ENCODE measurements at places on chromosomes 5 and 9.

- no peak for DNase-seq
These were observed 296.6 kb upstream of the MPDZ start for GRCh38 chr9:13576101-13576500.

GRCh38 chr9:130304116-130304515 is 38.6 kb downstream of the HMCN2 start:
- no peak for DNase-seq

- no peak for DNase-seq
These were observed 69.6 kb downstream of the PDE8B start for GRCh38 chr5:77280036-77280435.

DNA sequence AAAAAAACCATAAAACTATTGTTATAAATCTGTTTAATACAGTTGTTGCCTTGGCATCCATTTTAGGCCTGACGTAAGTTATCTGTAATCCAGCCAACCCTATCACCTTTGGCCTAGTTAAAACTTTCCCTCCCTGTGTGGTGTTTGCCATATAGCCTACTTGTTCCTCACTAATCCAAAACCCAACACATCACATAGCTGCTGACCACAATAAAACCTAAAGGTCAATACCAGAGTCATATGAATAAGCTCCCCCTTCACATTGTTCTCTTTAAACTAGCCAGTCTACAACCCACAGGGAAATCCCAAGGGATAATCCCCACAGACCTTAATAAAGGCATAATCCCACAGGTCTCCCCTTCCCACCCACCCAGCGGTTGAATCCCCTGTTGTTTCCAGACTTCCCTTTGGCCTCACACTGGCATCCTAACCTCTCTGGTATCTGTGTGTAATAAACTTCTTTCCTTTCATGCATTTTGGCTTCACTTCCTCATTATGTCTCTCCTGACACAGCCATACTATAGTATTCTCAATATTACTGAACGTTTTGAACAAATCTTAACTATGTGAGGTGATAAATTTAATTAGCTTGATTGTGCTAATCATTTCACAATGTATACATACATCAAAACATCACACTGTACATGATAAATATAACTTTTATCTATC is 50.8 kb downstream of the DTWD2 start:
- no peak for DNase-seq

GRCh38 chr9:101970609-101971008 is 232.2 kb upstream of the GRIN3A start:
- no peak for DNase-seq

DNA sequence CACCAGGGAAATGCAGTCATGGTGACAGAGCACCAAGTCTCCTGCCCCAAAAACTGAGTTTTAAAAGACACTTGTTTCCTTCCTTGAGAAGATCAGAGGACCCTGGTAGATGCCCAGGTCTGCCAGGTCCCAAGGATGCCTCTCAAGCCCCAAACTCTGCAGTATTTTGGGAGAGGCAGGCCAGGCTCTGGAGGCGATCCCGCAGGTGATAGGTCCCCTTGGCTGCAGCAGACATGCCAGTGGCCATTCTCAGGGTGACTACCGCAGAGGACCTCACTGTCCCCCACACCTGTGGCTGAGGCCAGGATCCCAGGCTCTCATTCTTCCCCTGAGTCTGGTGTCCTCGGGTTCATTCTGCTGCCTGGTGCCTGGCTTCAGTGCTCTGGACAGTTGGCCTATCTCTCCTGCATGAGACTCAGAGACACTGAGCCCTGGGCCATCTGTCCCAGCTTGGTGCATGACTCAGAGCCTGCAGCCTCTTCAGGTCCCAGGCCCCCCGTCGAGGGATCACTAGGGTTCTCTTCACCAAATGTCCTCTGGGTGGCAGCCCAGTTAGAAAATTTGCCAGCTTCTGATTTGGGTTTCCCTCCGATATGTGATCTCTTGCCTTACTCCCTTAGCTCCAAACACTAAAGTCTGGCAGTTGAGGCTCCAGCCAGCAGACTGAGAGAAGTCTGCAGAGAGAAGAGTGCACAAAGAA is 59.7 kb upstream of the GARNL3 start:
- no peak for DNase-seq

DNA sequence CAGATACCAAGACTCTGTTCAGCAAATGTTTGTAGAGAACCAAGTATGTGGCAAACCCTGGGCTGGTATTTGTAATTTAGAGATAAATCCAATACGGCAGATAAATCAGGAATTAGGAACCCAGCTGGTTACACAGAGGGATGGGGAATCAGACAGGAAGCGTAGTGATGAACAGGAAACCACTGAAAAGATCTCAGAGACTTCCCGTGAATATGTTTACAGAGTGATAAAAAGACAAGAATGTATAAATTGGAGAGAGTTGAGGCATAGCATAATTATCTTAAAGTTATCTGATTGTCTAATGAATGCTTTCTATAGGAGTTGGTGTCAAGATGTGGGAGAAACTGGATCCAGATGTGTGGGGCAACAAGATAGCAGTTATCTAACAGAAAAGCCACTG is 246.6 kb upstream of the SMARCA2 start:
- no peak for DNase-seq

DNA sequence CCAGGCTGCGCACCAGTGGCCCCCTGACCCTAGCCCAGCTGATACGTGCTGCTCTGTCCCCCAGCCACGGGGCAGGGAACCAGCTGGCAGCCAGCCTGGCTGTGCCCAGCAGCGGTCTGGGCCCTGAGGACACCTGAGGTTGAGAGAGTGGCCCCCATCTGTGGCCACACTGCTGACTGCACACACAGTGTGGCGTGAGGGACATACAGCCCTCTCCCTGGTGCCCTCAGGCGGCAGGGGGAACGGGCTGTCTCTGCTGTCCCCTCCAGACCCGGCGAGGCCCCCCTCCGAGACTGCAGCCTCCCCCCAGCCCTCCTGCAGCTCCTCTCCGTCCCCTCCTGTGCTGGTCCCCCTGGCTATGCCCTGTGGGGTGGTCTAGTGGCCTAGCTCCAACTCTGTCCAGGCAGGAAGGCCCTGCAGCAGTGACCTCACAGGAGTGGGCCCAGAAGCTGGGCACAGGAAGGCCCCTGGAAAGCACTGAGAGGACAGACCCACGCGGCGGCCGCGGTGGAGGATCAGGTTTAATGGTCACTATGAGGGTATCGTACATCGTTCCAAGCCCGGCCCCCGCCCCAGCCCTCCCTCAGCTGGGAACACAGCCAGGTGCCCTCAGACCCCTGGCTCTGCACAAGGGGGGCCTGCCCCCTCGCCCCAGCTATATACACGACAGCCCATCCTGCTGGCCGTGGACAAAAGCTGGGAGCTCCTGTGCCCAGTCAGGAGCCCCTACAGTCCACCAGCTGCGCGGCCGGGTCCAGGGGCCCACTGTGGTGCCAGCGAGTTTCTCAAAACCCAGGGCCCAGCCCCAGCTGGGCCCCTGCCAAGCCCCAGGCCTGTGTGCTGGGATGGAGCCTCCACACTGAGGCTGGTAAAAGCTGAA is 6.8 kb upstream of the ENTPD8 start:
- DNase-seq = no peak

DNA sequence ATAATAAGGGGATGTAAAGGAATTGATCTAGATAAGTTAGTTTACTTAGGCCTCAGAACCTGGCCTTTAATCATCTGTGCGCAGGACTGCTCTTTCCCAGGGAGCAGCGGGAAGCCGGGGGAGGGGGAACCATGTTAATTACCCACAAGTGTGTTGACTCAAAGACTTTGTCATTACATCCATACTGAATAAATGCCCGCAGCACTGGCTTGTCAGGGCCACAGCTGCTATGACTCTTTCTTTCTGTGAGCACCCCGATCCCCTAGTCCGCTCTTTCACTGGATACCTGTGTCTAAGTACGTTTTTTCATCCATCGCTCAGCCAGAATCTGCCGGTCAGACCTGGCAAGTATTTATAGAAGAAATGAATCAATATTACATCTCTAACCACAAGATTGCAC is 249.3 kb upstream of the DMRT1 start:
- no peak for DNase-seq

GRCh38 chr9:78189461-78189860 is 46.4 kb upstream of the CEP78 start:
- DNase-seq = no peak

DNA sequence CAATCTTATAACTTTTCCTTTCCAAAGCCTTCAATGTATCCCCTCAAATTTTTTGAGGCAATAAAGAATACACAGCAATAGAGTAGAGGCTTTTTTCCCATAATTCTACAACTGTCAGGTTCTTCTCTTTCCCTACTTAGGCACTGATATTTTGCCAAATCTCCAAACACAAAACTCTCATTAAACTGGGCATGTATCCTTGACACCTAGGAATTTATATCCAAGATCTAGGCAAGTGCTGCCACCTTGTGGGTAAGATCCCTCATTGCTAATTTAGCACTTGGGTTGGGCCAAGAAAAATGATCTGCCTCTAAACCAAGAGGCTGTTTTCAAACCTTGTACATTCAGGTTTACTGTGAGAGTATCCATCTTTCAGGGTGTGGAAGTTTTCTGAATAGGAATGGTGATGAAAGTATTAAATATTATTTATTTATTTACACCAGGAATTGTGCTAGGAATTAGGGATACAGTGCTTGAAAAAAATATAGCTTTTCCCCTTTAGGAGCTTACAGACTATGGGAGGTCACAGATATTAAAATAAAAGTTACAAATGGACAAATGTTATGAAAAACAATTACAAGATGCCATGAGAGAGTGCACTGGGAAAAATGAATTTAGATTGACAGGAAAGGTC is 17.6 kb downstream of the TSTD2 start:
- no peak for DNase-seq

DNA sequence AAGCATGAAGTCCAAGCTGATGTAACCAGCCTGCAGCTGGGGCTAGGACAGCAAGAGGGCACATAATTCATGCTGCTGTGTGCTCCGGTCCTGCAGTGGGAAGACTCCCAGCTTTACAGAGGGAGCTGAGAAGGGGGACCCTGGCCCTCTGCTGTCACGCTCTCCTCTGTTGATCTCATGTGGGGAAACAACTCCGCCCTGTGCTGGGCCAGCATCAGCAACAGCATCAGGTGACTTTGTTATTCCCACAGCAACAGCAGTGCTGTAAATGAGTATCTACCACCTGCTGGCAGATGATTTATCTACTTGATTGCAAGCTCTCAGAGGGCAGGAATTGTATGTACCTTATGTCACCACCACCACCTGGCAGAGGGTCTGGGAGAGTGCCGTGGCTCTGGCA is 176.2 kb downstream of the COL23A1 start:
- DNase-seq = no peak

GRCh38 chr9:96567203-96567700 is 52.4 kb downstream of the CDC14B start:
- no peak for DNase-seq

GRCh38 chr5:178467205-178467567 is 123.0 kb downstream of the COL23A1 start:
- DNase-seq = no peak

GRCh38 chr5:31921852-31922305 is 252.2 kb downstream of the GOLPH3 start:
- no peak for DNase-seq

- DNase-seq = no peak
These were observed 3.2 kb downstream of the MROH2B start for GRCh38 chr5:41067714-41068568.

- no peak for DNase-seq
These were observed 194.4 kb upstream of the VCAN start for GRCh38 chr5:83277154-83277553.

DNA sequence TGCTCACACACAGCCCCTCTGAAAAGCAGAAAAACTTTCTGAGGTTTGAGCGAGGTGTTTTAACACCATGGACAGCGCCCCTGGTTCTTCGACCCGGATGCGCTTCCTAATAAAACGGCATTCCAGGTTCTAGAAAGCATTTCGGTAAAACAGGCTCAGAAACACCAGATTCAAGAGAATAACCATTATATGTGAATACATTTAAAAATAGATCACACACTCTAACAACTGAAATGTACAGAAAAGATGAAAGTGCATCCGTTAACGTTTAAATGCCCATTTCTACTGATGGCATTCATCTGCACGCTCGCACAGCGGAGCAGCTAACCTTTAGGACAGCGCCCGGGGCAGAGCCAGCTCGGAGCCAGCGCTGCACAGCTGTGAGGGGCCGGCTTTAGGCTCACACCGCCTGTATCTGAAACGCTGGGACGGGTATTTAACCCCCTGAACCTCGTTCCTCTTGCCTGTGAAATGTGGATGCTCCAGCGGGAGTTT is 26.3 kb upstream of the TENT4A start:
- no peak for DNase-seq

DNA sequence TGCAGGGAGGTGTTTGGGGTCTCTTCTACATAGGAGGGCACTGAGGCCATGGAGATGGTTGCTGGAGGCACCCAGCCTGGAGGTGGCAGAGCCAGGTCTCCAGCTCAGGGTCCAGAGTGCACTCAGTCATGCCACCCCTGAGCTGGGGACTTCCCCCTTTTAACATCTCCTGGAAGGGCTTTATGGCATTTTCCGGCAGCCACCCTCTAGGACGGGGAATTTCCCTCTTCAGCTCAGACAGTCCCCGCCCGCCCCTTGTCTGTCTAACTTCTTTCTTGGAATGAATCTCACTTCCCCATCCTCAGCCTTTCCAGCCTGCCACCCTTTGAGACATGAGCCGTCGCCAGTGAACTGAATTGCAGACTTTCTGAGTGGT is 49.9 kb downstream of the COL15A1 start:
- DNase-seq = peak; percentile 26

GRCh38 chr5:132826424-132827082 is 3.9 kb downstream of the SHROOM1 start:
- DNase-seq = no peak

- no peak for DNase-seq
These were observed 391.1 kb upstream of the ZNF608 start for GRCh38 chr5:125137535-125137934.

DNA sequence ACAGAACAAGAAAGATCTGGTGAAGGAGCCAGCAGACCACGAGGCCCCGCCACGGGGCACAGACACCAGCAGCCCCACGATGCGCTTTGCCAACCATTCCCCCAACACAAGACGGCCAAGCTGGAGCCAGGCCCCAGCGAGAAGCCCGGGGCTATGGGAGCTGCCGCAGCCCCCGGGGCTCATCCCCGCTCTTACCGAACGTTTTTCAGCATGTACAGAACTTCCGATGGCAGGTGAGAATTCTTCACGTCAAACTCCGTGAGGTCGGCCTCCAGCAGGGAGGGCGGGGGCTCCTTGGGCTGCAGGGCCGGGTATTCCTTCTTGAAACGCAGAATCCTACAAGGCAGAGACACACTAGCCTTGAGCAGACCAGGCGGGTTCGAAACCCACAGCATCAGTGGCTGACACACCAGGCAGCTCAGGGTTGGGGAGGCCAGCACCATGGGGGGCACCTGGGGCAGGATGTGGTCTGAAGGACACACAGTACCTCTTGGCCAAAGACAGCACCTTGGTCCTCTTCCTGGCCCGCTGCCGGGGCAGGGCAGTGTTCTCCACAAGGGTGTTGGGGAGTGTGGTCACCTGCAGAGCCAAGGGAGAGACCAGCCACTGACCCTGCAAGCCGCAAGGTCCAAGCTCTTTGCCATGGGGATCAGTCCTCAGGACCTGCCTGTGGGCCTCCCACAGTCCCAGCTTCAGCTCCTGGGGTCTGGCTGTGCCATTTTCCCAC is 6.8 kb downstream of the PNPLA7 start:
- DNase-seq = no peak

GRCh38 chr5:151243564-151243963 is 9.4 kb upstream of the GM2A start:
- DNase-seq = no peak
